ENCODE measurements at places on chromosomes 3 and 15.
A peak's percentile ranks its signal among the peaks of the same experiment; 100 is the strongest.

DNA sequence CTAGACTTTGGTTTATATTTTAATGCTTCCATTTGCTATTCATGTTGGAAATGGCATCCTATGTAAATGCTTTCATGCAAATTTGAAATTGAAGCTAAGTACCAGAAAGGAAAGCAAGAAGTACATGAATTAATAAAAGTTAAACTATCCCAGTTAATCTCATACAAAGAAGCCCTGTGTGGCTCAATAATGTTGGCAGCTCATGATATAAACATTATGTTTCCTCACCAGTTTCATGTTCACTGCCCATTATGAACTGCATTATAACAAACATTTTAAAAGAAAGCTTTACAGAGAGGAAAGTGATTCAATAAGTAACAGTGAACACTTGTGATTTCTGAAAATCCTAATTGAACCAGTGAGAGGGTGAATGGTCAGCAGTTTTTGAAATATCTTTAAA lies 62.9 kb upstream of the ROBO2 start:
- no peak for DNase-seq

- no peak for DNase-seq
Measured at GRCh38 chr15:68433551-68433950, 1.6 kb upstream of the ITGA11 start.

GRCh38 chr15:84749111-84749991 lies 959 bp downstream of the ZNF592 start:
- no peak for DNase-seq

DNA sequence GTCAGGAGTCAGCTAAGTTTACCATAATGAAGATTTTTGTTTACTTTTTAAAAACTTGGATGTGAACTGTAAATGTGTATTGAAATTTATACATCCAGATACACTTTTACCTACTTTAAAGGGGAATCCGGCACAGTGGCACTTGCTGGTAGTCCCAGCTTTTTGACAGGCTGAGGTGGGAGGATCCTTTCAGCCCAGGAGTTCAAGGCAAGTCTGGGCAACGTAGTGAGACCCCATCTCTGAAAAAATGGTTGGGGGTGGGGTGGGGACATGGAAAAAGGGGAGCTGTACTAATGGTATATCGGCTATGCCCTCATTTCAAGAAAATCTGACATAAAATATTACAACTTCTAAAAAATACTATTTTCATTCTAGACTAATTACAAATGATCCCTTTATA lies 95.8 kb upstream of the CGNL1 start:
- DNase-seq: no peak

DNA sequence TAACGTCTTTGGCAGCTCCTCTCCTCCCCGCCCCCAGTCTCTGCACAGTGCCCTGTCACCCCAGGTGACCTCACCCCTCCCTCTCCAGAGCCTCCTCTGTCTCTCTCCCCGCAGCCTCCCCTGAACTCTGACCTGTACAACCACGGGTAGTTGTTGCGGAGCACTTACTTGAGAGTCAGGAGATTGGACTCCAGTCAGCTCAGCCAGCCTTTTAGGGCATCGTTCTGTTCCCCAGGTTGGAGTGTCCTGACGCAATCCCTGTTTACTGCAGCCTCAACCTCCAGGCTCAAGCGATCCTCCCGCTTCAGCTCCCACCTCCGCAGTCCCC lies 177.7 kb downstream of the UACA start:
- DNase-seq: no peak

DNA sequence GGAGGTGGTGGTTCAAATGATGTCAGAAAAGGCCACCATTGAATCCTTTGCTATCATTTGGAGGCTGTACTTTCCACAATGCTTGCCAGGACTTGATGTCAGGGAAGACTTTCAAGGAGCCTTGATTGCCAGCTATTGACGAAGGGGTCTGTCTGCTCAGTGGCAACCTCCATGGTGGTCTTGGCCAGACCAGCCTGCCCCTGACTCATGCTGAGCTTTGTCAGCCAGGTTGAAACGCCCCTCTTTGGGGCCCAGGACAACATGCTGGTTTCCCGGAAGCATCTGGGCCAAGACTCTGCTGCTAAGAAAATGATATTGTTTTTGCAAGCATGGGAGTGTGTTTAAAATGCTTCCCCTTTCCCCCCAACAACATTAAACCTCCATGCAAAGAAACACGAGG lies 26.7 kb downstream of the CGNL1 start:
- no peak for DNase-seq

DNA sequence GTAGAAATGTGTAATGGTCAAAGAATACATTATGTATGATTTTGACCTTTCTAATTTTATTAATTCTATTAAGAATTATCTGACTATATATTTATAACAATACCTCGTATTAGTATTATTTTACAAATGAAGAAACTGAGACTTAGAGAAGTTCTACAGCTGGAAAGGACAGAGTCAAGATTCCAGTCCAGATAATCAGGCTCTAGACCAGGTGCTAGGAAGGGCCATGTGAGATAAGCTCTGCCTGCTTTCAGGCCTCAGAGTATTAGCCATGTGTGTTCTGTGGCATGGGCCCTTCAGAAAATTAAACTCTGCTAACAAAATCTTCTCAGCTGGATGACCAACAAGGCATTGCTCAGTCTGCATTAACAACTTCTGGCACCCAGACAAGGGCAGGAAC lies 87.5 kb downstream of the CD200R1L start:
- no peak for DNase-seq

- DNase-seq: no peak
Measured at GRCh38 chr3:178203165-178203564, 333.1 kb upstream of the KCNMB2 start.

- DNase-seq: no peak
Measured at GRCh38 chr15:62050115-62050514, 10.1 kb downstream of the VPS13C start.

- no peak for DNase-seq
Measured at GRCh38 chr3:88987776-88988175, 119.6 kb upstream of the EPHA3 start.

DNA sequence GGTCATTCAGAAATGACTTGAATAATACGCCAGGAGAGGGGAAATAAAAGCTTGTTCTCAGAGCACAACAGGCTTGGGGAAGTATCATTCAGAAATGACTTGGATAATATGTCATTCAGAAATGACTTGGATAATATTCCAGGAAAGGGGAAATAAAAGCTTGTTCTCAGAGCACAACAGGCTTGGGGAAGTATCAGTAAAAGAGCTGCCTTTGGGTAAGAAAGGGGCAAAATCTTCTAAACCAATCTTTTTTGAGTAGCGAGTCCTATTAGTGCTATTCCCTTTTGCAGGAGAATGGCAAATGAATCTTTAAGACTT lies 20.9 kb downstream of the GABRR3 start:
- DNase-seq: no peak

DNA sequence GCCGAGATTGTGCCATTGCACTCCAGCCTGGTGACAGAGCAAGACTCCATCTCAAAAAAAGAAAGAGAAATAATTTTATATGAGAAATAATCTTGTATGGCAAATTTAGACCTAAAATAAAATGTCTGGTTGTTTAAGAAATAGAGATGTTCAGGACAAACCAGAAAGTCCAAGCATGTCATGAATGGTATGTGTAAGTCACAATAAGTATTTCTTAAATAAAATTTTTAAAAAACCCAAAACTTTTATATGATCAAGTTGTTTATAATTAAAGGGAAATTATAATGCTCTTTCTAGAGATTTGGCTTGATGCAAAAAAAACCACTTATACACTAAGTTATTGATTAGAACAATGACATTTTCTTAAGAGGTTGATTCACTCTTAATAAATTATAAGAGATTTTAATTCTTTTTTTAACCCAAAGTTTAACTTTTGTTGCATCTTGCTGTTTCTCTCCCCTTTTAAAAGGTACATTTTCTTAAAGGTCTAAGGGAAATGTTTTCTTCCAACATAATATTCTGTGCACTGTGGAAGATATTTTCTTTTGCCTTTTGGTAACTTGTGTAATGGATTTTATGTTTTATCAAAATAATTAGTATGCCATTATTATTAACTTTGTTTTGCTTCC lies 105.7 kb downstream of the RTP4 start:
- DNase-seq: no peak

DNA sequence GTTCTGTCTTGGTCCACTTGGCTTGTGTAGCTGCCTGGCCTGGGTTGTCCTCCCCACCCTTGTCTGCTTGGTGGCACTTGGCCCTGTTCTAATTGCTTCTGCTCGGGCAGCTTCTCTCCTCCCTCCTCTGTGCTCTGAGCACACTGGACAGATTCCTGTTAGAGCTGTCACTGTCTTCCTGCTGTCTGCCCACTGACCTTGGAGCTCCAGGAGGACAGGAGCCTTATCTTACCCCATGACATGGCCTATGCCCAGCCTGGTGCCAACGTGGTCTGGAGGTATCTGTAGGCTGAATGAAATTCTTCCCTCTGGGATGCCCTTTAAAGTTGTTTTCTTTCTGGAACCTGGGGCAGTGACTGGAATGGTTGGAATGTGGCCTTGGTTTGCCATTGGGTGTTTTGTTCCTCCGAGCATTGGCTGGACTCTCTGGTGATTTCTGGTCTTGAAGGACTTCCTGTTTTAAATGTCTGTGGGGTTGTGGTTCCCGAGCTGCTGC lies 94.1 kb downstream of the FAM43A start:
- DNase-seq: no peak

DNA sequence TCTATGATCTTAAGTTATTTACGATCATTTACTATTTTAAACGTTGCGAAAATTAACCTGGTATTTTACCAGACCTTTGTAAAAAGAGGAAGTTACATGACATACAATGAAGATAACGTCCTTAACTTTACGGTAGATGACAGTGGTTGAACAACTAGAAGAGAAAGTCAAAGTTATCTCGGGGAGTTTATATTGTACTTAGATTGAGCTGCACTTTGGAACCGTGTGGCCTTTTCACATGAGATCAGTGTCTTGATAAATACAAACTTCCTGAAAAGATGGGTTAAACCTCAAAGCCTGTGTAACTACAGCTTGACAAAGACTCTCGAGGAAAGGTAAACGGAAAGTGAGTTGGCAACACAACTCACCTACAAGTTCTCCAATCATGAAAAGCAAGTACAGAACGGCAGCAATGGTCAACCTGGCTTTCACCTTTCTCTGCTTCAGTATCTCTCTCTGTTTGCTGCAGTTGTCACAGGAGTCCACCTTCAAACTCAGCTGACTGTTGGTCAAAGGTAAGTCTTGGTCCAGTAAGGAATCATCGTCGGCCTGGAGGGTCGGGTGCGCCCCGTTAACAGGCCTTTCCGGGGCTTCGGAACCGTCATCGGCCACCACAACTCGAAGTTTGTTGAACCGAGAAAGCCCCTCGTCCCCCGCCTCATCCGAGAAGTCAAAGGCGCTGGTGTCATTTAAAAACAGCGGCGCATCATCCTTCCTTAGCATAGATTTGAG lies 793 bp downstream of the SLC30A4 start:
- DNase-seq: no peak

DNA sequence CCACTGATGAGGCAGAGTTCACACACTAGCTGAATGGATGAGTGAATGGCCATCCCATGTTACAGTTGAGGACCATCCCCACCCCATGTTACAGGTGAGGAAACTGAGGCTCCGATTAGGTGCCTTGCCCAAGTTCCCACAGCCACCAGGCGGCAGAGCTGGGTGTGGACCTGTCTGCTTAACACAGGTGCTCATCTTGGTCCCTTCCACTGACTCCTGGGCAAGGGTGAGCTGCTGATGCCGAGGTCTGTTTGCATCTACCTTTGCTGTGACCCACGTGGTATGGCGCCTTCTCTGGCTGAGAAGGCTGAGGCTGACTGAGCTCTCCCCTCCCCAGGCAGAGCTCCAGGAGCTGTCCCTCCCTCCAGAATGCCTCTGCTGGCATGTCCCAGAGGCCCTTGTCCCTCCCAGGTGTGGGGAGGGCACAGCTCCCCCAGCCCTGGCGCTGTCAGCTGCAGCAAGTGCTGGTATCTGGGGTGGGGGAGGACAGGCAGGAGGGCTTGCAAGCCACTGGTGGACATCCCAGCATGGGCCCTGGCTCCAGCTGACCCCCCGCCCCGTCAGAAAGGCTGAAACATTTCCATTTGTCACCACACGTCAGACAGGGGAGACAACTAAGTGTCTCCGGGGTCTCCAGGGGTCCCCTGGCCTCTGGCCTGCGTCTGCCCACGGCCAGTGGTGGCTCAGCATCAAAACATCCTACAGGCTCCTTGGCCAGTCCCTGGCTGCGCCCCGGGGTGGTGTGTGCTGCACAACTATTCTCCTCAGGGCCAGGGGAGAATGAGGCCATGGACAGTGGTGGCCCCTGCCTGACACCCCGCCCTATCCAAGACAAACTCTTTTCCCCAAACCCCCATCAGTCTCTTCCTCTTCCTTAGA lies 105.4 kb downstream of the ADCY5 start:
- no peak for DNase-seq

DNA sequence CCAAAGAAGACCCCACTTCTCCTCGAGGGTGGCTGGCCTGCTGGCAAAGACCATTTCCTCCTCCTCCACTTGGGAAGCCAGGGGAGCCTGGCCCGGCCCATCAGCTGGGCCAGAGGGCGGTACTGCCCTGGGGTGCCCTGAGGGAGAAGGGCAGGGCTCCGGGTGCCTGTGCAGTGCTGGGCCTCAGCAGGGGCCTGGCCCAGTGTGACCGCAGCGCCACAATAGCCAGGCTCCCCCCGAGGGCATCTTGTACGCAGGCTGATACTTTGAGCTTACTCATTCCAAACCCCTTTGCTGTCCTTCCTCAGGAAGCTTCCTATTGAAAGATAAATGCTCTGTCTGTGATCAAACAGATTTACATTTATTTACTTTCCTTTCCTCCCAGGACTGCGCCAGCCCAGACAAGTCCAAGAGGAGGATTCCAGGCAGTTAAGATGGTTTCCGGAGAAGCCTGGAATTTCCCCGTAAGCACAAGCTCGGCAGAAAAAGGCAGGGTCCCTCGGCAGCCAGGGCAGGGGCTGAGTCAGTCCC lies 240.1 kb downstream of the XXYLT1 start:
- no peak for DNase-seq

DNA sequence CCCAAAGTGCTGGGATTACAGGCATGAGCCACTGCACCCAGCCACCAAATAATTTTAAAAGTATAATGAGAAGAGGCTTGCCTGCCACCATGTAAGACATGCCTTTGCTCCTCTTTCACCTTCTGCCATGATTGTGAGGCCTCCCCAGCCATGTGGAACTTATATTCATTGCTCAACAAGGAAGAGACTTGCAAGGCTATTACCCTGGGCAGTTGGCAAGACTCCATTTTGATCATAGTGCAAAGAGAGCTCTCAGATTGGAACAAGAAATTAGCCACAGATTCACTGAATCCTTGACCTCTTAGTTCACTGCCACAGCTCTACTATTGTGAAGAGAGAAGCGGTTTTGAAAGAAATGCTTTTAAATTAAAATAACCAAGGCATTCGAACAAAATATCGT lies 6.1 kb downstream of the SCAP start:
- no peak for DNase-seq

GRCh38 chr3:130850044-130850797 lies 43.7 kb upstream of the ATP2C1 start:
- peak; percentile 87 for DNase-seq

- no peak for DNase-seq
Measured at GRCh38 chr3:126274735-126275619, 82.2 kb downstream of the KLF15 start.

GRCh38 chr3:29370476-29371420 lies 89.9 kb downstream of the RBMS3 start:
- no peak for DNase-seq

- DNase-seq: peak; percentile 91
Measured at GRCh38 chr3:169400874-169401273, 262.6 kb downstream of the MECOM start.

- DNase-seq: no peak
Measured at GRCh38 chr15:93311620-93312019, 222.6 kb upstream of the RGMA start.

GRCh38 chr3:50554553-50554952 lies 13.0 kb downstream of the C3orf18 start:
- DNase-seq: no peak
